ENCODE measurements at places on chromosomes 16 and 17. TPM values are rescaled to one million over a fixed set of nuclear protein-coding genes. Genes with fewer than 3 reads are reported as not detected.

Gene COPS3
- total RNA-seq: 62.4 TPM

Gene TBC1D3H
- total RNA-seq: not detected

Gene MT4
- not detected for total RNA-seq

Gene SALL1
- total RNA-seq: 1.0 TPM

Gene PPP1R1B
- 0.91 TPM for total RNA-seq
